ENCODE measurements at places on chromosomes 5 and 9.

GRCh38 chr9:6305954-6306563, 22.1 kb upstream of the TPD52L3 start:
- DNase-seq: no peak

- DNase-seq: no peak
Observed at GRCh38 chr5:175207321-175208040, 236.5 kb downstream of the DRD1 start.

DNA sequence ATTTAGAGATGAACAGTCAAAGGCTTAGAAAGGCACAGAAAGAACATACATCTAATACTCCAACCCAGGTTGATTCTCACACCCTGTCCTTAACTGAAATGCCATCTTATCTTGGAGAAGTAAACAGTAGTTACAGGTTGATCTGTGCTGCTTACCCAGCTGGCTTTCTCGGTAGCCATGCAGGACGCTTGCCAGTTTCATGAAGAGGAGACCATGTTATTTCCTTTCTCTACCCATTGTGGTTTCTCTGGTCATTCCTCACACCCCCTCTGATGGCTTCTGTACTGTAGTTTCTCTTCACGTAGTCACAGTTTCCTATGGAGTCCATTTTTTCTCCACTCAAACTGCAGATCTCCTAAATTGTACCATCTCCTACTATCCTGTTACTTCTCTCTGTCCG, 206.0 kb downstream of the SGCD start:
- no peak for DNase-seq

GRCh38 chr5:66633754-66634153, 37.6 kb downstream of the MAST4 start:
- no peak for DNase-seq

DNA sequence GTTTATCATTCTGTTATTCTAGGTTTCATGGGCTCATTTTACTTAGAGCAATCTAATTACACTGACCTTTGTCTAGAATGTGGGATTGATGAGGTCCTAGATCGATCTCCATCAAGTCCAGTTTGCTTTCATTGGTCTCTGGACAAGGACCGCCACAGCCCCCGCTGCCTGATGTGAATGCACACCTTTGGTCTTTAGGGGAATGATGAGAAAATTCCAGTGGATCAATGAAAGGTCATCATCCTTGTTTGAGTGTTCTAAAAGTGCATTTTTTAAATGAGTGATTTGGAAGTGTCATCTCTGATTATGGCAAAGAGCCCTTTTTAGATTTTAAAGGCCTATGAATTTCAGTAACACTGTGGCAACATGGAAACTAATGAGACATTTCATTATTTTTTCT, 2.2 kb upstream of the ANKH start:
- no peak for DNase-seq

- no peak for DNase-seq
Observed at GRCh38 chr5:95221234-95221633, 63.7 kb downstream of the MCTP1 start.

GRCh38 chr9:131396626-131397025, 2.7 kb downstream of the PRRC2B start:
- no peak for DNase-seq

- no peak for DNase-seq
Observed at GRCh38 chr9:95085036-95085770, 232.3 kb downstream of the FANCC start.

DNA sequence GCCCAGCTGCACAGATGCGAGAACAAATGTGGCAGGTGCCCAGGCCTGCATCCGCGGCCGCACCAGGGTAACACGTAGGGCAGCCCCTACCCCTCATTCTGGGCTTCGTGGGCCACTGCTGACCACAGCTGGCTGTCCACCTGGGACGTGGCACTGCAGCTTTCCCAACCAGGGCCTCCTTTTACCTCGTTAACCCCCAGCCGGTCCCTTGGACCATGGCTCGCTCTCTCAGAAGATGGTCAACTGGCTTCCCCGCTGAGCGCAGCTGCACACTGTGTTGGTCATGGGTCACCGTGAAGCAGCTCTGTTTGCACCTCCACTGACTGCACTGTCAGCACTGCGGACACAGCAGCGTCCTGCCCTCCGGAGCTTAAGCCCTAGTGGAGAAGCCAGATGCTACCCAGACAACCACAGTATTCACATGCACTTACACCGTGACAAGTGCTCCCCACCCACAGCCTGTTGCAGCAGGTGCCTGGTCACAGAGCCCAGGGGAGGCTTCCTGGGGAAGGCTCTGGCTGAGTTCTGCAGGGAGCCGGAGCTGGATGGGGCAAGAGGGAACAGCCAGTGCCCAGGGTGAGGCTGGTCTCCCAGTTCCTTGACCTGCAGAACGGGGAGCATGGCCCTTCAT, 10.5 kb upstream of the PLEKHG4B start:
- DNase-seq: no peak

Data from hematopoietic multipotent progenitor cell treated with erythropoietin and hydrocortisone succinate and interleukin-3 and kit ligand, for 17 days (in vitro differentiated cells).